GM23338 (cell line): ENCODE measurements at places on chromosomes 5 and 9. TPM values are rescaled to one million over a fixed set of nuclear protein-coding genes. Genes with fewer than 3 reads are reported as not detected.

RICTOR gene
- 27.4 and 30.2 TPM in 2 replicates for total RNA-seq

PRDM9 gene
- not detected in 2 replicates for total RNA-seq

ARHGEF39 gene
- 16.8 and 25.7 TPM in 2 replicates for total RNA-seq

CTXN3 gene
- not detected in 2 replicates for total RNA-seq

NDUFS6 gene
- total RNA-seq: 82.1 and 94.8 TPM in 2 replicates

TAL2 gene
- total RNA-seq: not detected in 2 replicates

DDX41 gene
- total RNA-seq: 115 and 139 TPM in 2 replicates

NRG2 gene
- 0.70 and 1.3 TPM in 2 replicates for total RNA-seq

QSOX2 gene
- total RNA-seq: 25.5 and 29.2 TPM in 2 replicates

FGF1 gene
- total RNA-seq: 0.12 and 0.21 TPM in 2 replicates

PCDHB10 gene
- 0.89 and 2.7 TPM in 2 replicates for total RNA-seq

TTC1 gene
- total RNA-seq: 48.9 and 51.5 TPM in 2 replicates

MCTP1 gene
- total RNA-seq: 4.2 and 13.6 TPM in 2 replicates

BRINP1 gene
- total RNA-seq: 26.8 and 33.5 TPM in 2 replicates

DNA sequence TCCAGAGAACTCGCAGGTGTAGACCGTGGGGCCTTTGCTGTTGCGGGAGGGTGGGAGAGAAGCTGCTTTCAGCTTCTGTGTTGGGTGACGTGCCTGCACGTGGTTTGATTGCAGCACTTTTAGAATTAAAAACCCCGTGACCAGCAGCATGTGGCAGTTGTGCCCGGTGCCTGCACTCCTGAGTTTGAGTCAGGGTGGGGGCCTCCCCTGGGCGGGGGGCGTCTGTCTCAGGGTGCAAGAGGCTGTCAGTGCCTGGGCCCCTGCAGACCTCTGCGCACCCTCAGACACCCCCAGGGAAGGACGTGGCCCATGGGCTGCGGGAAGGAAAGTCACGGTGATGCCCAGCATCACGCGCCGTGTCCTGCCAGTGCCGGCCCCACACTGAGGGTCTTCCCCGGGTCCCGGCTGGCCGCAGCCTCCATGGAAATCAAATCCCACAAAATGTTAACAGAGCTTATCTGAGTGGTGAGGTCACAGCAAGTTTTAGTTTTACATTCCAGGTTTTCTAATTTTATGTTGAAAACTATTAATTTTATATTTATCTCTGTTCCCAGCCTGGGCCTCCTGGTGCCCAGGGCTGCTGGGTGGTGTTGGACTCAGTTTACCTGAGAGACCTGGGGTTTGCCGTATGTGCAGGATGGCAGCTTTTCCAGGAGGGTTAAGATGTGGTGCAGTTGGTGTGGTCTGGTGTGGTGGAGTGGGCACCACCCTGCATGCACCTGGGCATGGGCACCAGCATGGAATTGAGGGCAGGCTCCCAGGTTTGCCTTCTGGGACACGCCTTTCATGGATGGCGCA, 33.3 kb downstream of the AHRR start:
- no peaks in the 10 kb centered on the region for H3K36me3 ChIP-seq
- H3K4me3 ChIP-seq: no peak overlapping the region
- no peaks in the 10 kb centered on the region for H3K4me1 ChIP-seq
- no peak for DNase-seq

DNA sequence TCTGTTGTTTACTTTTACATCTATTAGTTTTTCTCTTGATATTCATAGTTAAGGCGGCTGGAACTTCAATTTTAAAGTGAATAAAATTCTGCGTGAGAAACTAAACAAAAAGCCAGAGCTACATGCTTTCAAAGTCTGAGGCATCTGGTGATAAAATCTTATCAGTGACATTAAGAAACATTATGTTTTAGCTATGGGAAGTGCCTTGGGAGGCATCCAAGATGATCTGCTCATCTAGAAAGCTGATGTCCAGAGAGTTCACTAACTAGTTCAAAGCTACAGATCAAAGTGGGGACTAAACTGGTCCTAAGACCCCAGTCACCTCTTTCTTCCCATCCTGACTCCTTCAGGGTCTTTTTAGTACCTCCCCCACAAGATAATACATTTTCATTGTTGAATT, 37.2 kb downstream of the MRPS27 start:
- no peak overlapping the region for H3K4me3 ChIP-seq
- no peaks in the 10 kb centered on the region for H3K27me3 ChIP-seq
- no peak overlapping the region for H3K27ac ChIP-seq
- no peak for DNase-seq

GRCh38 chr9:1050125-1050895, at the start of gene DMRT2:
Gene DMRT2 (plus strand): TSS chr9:1050357. CDS start chr9:1051614, 1,257 bp downstream.
- peaks cover 46% of the 10 kb centered on the region for H3K4me1 ChIP-seq
- peak within 1 kb of the TSS; percentile 56 for H3K4me3 ChIP-seq
- H3K27ac ChIP-seq: no peak within 1 kb of the TSS
- H3K27me3 ChIP-seq: peaks cover 98% of the 10 kb centered on the region
- DNase-seq: peak; percentile 98

GRCh38 chr9:135287627-135288026, 192.0 kb upstream of the PPP1R26 start:
- no peaks in the 10 kb centered on the region for H3K27me3 ChIP-seq
- H3K27ac ChIP-seq: no peak overlapping the region
- H3K36me3 ChIP-seq: no peaks in the 10 kb centered on the region
- H3K4me1 ChIP-seq: no peaks in the 10 kb centered on the region

DNA sequence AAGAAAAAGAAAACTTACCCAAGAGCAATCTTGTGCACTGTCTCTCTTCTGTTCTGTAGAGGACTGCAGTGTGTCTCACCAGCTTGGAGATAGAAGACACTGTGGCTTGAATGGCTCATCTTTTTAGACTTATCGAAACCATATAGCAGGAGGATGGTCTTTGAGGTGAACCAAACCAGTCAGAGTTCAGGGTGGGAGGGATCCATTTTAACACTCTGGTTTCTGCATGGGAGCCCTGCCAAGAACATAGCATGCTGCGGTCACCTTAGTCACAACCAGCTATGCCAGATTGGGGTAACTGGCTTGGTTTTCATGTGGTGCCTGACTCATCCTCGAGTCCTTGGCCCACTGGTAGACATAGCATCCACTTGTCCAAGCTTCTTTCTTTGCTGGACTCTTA, 135.1 kb downstream of the PAPPA start:
- DNase-seq: no peak
- H3K27me3 ChIP-seq: peaks cover 55% of the 10 kb centered on the region
- no peaks in the 10 kb centered on the region for H3K36me3 ChIP-seq
- no peak overlapping the region for H3K4me3 ChIP-seq

DNA sequence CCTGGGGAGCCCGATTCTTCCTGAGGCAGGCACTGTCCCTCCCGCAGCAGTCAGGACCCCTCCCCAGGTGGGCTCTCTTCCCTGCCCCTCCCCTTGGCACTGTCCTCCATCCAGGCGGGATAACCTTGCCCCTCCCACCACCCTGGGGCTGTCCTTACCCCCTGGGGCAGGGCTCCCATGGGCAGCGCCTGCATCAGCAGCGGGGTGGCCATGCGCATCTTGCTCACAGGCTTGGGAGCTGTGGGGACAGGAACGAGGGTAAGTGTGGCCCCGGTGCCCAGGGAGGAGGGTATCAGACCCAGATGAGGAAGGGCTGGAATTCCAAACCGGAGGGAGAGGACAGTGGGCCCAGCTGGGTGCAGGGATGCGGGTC, 6.0 kb downstream of the CD74 start:
- peaks cover 19% of the 10 kb centered on the region; the same call in 1 of the 2 replicates for H3K4me1 ChIP-seq
- no peak overlapping the region for H3K27ac ChIP-seq
- no peaks in the 10 kb centered on the region; the same call in 1 of the 2 replicates for H3K36me3 ChIP-seq
- DNase-seq: no peak

GRCh38 chr9:124815601-124816000, 37.7 kb upstream of the WDR38 start:
- H3K27me3 ChIP-seq: no peaks in the 10 kb centered on the region
- no peaks in the 10 kb centered on the region for H3K36me3 ChIP-seq
- no peak overlapping the region for H3K27ac ChIP-seq
- DNase-seq: no peak
- no peak overlapping the region for H3K4me3 ChIP-seq

- no peaks in the 10 kb centered on the region for H3K36me3 ChIP-seq
- no peak overlapping the region for H3K4me3 ChIP-seq
- peak; percentile 31 for DNase-seq
- H3K27ac ChIP-seq: no peak overlapping the region
- no peaks in the 10 kb centered on the region for H3K27me3 ChIP-seq
Observed at GRCh38 chr5:13480834-13481233, 463.7 kb downstream of the DNAH5 start.

DNA sequence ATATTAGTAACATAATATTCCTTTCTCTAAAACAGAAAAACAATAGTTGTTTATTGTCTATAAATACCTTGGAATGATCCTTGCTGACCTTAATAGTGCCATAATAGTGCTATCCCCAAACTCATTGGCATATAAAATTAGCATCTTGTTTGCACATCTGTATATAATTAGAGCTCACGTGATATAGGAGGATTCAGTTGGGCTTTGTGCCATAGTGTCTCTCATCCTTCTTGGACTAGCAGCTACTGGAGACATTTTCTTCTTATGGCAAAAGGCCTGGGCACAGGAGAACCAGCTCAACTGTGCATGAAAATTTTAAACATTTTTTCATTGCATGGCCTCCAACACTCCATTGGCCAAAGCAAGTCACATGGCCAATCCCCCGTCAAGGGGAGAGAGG, 342.5 kb downstream of the SPATA31D1 start:
- no peaks in the 10 kb centered on the region for H3K4me1 ChIP-seq
- DNase-seq: no peak
- H3K36me3 ChIP-seq: no peaks in the 10 kb centered on the region
- H3K4me3 ChIP-seq: no peak overlapping the region

DNA sequence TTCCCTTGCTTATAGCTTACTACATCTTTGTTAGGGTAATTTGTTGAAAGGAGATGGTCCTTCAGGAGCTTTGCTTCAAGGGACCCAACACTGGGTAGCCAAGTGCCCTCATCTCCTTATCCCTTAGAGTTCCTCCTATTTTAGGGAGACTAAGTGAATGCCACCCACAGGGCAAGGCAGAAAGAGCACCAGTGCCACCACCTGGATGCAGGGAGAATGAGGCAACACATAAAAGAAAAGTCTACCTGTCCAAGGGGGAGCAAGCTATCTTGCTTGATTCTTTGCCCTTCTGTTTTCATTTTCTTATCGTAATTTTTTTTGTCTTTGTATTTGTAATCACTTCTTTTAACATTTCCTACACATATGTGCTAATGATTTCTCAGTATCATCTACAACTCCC, 205.5 kb downstream of the NPR3 start:
- H3K4me1 ChIP-seq: no peaks in the 10 kb centered on the region
- peak; percentile 73 for DNase-seq
- no peaks in the 10 kb centered on the region for H3K36me3 ChIP-seq
- H3K4me3 ChIP-seq: no peak overlapping the region
- no peaks in the 10 kb centered on the region for H3K27me3 ChIP-seq

DNA sequence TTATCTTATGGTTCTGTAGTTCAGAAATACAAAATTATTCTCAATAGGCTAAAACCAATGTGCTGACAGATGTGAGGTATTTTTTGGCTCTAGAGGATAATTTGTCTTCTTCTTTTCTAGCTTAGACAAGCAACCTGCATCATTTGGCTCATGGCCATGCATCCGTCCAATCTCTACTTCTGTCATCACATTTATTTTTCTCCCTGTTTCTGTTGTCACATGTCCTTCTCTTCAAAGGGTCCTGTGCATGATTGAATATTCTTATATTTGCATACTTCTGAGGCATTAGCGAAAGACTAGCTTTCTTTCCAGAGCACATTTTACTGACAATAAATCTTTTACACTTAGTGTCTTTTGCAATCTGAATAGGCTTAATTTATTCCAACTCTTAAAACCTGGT, 564.7 kb downstream of the CDH10 start:
- no peak overlapping the region for H3K27ac ChIP-seq
- H3K36me3 ChIP-seq: no peaks in the 10 kb centered on the region
- no peak for DNase-seq
- no peaks in the 10 kb centered on the region for H3K27me3 ChIP-seq

- H3K27ac ChIP-seq: no peak overlapping the region
- no peak overlapping the region for H3K4me3 ChIP-seq
- no peaks in the 10 kb centered on the region for H3K36me3 ChIP-seq
- H3K4me1 ChIP-seq: no peaks in the 10 kb centered on the region
- H3K27me3 ChIP-seq: no peaks in the 10 kb centered on the region
Observed at GRCh38 chr5:57445006-57445704, 37.5 kb downstream of the ACTBL2 start.

GRCh38 chr9:111598733-111599091, 735 bp downstream of the PTGR1 start:
- H3K36me3 ChIP-seq: peaks cover 4% of the 10 kb centered on the region; the same call in 1 of the 2 replicates
- DNase-seq: no peak
- peaks cover 24% of the 10 kb centered on the region for H3K27me3 ChIP-seq

- H3K27ac ChIP-seq: peak overlapping the region; percentile 47
- no peaks in the 10 kb centered on the region for H3K27me3 ChIP-seq
- H3K4me3 ChIP-seq: no peak overlapping the region
- H3K4me1 ChIP-seq: peaks cover 26% of the 10 kb centered on the region
Observed at GRCh38 chr9:20692554-20692953, 8.5 kb downstream of the FOCAD start.

GRCh38 chr9:72210522-72210921, 61.3 kb downstream of the GDA start:
- H3K36me3 ChIP-seq: no peaks in the 10 kb centered on the region
- H3K4me1 ChIP-seq: no peaks in the 10 kb centered on the region
- H3K27ac ChIP-seq: no peak overlapping the region
- H3K4me3 ChIP-seq: no peak overlapping the region

DNA sequence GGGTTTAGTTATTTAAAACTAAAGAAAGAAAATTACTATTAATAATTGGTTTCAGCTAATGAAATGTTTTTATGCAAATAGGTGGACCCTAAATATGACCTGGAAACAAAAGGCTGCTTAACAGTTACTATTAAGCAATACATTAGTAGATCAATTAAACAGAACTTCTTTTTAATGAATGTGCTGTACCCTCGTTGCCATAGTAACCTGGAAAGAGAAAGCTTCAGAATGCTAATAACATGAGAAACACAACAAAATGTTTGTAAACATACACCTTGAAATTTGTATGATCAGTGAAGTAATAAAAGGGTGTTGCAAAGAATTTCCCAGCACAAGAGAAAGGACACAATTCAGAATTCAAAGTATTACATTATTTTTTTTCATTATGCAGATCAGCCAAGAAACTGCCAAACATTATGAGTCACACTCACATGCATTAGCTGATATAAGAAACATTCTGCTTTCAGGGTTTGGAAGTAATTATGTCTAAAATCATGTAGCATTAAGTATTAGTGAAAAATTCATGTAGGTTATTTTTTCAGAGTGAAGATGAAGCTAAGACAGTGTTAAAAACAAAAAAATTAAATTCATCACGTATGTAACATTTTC, 348.3 kb downstream of the ISL1 start:
- H3K27ac ChIP-seq: no peak overlapping the region
- peaks cover 31% of the 10 kb centered on the region for H3K27me3 ChIP-seq
- H3K4me3 ChIP-seq: no peak overlapping the region
- peak; percentile 3 for DNase-seq

- no peaks in the 10 kb centered on the region for H3K27me3 ChIP-seq
- H3K4me1 ChIP-seq: no peaks in the 10 kb centered on the region
- H3K27ac ChIP-seq: no peak overlapping the region
- no peak overlapping the region for H3K4me3 ChIP-seq
- no peaks in the 10 kb centered on the region for H3K36me3 ChIP-seq
Observed at GRCh38 chr5:26553079-26553478, 485.3 kb downstream of the CDH9 start.

- H3K27ac ChIP-seq: no peak overlapping the region
- no peak for DNase-seq
- no peaks in the 10 kb centered on the region for H3K27me3 ChIP-seq
Observed at GRCh38 chr5:149913436-149914419, 30.9 kb downstream of the PDE6A start.

GRCh38 chr9:88957526-88957925, 33.7 kb upstream of the S1PR3 start:
- no peak overlapping the region for H3K4me3 ChIP-seq
- no peaks in the 10 kb centered on the region for H3K27me3 ChIP-seq
- H3K4me1 ChIP-seq: peaks cover 6% of the 10 kb centered on the region; the same call in 1 of the 2 replicates
- no peak for DNase-seq
- no peaks in the 10 kb centered on the region for H3K36me3 ChIP-seq

- H3K4me1 ChIP-seq: peaks cover 7% of the 10 kb centered on the region; the same call in 1 of the 2 replicates
- H3K36me3 ChIP-seq: no peaks in the 10 kb centered on the region
Observed at GRCh38 chr5:38162625-38163024, 95.7 kb upstream of the EGFLAM start.
